Right renal cortex interstitium (tissue), 3 donors: ENCODE measurements at places on chromosomes 7 and 10.

GRCh38 chr7:128255271-128255670 lies 14.2 kb downstream of the LEP start:
- DNase-seq = no peak

- DNase-seq = no peak
Observed at GRCh38 chr10:125093199-125093973, 67.0 kb downstream of the CTBP2 start.

- peak; percentile 8 for DNase-seq
Observed at GRCh38 chr10:129814681-129815646, 149.1 kb downstream of the EBF3 start.

GRCh38 chr7:100360135-100360854 lies 2.4 kb downstream of the PILRB start:
- no peak for DNase-seq

GRCh38 chr10:133230387-133231195 lies 574 bp downstream of the UTF1 start:
- DNase-seq = no peak

GRCh38 chr10:97199152-97199551 lies 13.4 kb upstream of the SLIT1 start:
- DNase-seq = no peak

DNA sequence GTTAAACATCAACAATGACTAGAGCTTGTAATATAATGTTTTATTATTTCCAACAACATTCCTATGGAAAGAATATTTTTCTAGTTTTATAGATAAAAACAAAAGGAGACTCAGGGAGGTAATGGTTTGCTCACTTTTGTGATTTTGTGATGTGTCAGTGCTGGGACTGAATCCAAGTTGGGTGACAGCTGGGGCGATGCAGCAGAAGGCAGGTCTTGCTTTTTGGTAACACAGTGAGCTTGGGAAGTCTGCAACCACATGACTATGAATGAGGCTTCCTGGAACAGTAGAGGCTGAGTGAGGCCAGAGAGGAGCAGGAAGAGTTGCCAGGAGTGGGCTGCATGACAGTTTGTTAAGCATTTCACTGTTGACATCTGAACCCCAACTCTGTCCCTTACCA lies 4.9 kb upstream of the YKT6 start:
- no peak for DNase-seq

DNA sequence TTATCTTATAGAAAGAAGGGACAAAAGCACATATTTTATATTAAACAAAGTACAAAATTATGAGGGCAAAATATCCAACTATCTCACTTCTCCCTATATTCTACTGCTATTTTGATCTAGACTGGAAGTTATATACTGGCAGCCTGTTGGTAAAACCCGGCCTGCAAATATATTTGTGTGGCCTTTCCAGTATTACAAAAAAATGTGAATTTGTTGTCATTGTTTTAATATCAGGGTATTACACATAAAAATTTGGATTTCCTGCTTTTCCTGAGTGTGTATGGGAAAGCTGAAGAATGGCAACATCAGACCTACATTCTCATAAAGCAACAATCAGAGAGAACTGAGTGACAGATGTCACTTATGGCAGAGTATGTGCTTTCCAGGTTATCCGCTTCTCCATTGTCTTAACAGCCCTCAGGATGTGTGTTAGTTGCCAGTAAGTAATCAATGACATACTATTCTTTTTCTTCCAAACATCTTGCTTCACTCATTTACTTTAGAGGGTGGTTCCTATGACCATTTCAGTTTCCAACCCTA lies 7.3 kb downstream of the SYPL1 start:
- no peak for DNase-seq

DNA sequence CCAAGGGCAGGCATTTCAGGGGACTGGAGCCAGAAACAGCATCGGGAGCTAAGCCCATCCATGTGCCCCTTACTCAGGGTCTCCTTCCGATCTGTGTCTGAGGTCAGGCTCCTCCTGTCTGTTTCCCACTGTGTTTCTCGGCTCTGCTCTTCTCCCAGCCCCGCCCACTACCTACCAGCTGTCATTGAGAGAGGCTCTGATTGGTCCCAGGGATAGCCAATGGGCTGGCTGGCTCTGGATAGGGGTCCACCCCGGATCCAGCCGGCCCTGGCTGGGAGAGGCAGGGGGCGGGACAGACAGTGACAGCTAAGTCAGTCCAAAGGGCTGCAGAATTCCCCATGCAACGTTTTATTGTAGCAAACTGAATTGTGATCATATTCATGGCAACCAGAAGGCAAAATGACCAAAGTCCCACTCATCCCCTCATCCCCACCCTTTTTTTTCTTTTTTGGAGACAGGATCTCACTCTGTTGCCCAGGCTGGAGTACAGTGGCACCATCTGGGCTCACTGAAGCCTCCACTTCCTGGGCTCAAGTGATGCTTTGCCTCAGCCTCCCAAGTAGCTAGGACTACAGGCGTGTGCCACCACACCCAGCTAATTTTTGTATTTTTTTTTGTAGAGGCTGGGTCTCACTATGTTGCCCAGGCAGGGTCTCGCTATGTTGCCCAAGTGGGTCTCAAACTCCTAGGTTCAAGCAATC lies 76.3 kb downstream of the CLIP2 start:
- no peak for DNase-seq

GRCh38 chr10:114647545-114648138 lies 10.4 kb downstream of the ABLIM1 start:
- DNase-seq = no peak

GRCh38 chr7:46189255-46189790 lies 268.3 kb upstream of the IGFBP3 start:
- no peak for DNase-seq

DNA sequence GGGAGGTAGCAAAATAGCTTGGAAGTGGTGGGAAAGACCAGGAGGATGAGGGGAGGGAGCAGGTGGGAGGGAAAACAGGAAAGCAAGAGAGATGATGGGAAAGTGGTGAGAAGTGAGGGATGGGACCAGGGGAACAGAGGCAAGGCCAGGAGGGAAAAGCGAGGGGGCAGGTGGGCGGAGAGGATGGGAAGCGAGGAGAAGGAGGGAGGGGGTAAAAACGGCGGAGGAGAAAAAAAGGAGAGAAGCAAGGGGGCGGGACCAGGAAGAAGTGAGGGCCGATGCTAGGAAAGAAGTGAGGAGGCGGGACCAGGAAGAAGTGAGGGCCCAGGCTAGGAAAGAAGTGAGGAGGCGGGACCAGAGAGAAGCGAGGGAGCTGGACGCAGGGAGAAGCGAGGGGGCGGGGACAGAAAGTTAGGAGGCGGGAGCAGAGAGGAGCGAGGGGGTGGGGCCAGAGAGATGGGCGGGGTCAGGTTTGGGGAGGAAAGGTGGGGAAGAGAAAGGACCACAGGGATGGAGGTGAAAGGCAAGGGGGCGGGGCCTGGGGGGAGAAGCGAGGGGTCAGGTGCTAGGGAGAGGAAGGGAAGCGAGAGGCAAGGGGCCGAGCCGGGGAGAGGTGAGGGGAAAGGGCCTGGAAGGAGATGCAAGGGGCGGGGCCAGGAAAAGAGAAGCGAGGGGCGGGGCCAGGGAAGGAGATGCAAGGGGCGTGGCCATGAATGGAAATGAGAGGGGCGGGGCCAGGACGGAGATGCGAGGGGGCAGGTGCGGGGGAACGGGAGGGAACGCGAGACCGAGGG lies 984 bp downstream of the SMURF1 start:
- DNase-seq = peak; percentile 74

- DNase-seq = no peak
Observed at GRCh38 chr7:29265208-29265923, 70.8 kb downstream of the CHN2 start.

- no peak for DNase-seq
Observed at GRCh38 chr10:103706047-103706446, 149.3 kb downstream of the SH3PXD2A start.

DNA sequence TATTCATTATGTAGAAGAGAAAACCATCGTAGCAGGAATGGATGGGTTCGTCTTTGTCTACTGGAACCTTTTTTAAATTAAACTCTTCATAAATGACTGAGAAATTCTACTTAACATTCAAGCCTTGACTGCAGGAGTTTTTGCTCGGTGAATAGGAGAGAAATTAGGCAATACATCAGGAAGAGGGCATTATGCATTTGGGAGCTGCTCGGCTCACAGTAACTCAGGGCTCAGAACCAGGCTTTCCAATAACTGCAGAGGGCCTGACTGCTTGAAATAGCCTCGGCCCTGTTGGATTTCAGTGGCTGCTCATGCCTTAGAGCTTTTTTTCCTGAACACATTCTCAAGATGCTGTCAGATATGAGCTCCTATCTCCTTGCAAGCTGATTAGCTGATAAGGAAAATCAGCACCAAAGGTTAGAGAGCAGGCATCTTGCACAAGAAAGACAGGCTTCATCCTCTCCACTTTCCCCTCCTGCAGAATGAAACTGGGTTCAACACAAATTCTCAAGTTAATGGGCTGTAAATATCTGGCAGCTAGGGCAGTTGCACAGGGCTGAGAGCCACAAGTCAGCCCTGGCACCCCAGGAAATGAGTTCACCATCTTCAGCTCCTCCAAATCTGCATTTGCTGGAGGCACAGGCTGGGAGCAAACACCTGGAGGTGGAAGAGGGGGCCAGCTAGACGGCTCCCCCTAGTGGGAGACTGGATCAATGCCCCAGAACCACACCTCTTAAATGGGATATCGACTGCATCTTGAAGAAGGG lies 24.3 kb downstream of the TECTB start:
- no peak for DNase-seq

GRCh38 chr7:42046483-42046882 lies 190.5 kb downstream of the GLI3 start:
- DNase-seq = no peak

- no peak for DNase-seq
Observed at GRCh38 chr7:88396295-88396947, 89.7 kb upstream of the STEAP4 start.

DNA sequence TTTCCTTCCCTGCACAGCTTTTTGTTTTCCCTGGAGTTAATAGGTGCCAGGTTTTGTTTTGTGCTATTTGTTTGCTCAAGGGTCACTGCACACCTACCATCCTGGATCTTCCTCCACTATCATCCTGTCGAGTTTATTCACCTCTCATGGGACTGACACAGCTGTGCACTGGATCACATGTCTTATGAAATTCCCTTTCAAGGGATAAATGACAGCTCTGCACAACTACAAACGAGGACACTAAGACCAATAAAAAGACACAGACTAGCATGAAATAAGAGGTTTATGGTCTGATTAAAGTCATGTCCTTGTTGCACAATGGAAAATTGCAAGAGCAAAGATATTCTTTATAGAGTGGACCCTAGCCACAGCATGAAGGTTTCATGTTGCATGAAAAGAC lies 76.7 kb upstream of the SFMBT2 start:
- DNase-seq = no peak
